ENCODE measurements at places on chromosomes 2 and 18.

DNA sequence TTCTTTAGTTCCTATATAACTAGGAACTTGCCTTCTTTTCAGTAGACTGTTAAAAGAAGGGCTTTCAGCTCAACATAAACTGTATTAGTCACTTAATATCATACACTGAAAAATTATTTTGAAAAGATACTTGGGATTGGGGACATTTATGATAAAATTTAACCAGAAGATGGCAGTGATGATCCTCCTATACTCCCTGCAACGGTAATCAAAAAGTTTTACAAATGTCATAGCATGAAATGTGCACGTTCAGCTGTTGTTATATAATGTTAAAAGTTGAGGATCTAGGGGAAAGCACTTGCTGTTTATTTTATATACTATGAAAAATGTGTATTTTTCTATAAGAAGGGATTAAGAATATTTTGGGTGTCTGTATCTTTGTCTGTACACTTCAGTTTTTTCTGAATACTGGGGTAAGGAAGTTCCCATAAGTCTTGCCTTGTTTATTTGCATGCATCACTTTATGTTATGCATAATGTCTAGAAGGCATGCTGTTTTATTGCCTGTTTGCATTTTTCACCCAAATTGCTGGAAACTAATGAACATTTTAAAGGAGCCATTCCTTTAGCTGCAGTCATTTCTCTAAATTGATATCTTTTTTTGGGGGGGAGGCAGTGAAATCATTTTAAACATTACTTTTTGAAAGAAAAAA lies 19.0 kb downstream of the DYNC1I2 start:
- peak; percentile 56 for DNase-seq

DNA sequence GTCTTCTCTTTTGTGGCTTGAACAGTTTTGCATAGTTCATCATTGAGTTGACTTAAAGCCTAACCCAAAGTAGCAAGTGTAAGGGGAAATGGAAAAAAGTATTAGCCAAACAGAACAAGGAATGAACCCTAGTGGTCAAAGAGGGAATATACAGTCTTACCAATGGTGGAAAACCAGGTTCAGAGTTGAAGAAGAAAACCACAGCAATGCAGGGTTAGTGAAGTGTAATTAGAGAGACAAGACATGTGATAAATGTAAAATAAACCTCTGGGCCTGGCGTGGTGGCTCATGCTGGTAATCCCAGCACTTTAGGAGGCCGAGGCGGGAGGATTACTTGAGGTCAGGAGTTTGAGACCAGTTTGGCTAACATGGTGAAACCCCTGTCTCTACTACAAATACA lies 2.4 kb downstream of the TTN start:
- peak; percentile 70 for DNase-seq

DNA sequence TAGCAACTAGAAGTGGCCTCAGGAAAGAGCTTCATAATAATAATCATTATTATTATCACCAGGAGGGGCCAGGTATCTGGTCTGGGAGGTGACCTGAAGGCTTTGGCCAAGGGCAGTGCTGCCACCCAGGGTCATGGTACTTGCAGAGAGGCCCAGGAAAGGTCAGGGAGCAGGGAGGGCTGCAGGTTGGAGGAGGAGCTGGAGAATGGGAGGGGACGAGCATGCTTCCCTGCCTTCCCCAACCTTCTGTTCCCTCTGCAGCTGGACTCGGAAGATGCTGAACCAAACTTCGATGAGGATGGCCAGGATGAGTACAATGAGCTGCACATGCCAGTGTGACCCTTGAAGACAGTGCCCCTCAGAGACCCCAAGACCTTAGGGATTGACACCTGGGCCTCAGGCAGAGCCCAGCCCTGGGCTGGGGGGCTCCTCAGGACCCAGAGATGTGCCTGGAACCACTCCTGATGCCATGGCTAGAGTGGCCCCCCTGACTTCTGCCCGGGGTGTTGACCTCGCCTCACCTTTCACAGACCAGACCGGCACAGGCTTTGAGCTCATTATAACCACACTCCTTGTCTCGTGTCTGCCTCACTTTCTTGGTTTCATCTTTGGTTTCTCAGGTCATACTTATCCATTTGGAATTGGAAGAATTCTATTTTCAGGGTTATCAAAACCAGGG lies 14.1 kb downstream of the SLC4A3 start:
- DNase-seq, result no peak

DNA sequence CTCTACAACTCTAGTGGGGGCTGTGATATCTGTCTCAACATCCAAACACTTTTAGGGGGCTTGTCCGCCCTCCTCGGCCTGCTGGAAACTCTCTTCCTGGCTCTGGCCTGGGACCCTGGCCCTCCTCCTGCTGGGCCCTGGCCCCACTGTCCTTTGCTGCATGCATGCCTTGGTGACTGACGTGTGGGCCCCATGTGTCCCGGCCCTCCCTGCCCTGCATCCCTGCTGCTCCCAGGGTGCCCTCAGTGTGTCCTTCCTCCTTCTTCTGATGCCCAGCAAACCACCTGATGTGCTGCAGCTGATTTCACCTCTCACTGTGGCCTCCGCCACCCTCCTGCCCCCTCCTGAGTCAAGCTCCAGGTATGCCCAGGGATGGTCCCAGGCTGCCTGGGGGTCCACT lies 101.7 kb downstream of the SEPTIN10 start:
- DNase-seq, result no peak

- DNase-seq, result no peak
These were observed 205.8 kb downstream of the ZBTB7C start for GRCh38 chr18:48203288-48203945.

GRCh38 chr2:241191081-241191480 lies 2.6 kb downstream of the ANO7 start:
- DNase-seq, result no peak

DNA sequence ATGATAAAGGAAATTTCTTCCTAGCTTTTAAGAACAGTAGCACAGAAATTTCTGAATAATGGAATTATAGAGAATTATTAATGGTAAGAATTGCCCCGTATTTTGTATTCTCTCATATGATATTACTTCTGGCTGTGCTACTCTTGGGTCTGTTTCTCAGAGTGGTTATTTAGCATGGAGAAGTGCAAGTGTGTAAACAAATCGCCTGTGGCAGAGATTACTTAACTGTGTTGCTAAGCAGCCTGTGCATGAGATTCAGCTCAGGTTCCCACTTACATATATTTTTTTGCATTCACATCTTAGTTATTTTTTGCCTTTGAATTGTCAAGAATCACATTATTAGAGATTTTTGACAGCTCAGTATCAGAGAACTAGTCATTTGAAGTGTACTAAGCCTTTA lies 80.1 kb upstream of the NFATC1 start:
- DNase-seq, result no peak

DNA sequence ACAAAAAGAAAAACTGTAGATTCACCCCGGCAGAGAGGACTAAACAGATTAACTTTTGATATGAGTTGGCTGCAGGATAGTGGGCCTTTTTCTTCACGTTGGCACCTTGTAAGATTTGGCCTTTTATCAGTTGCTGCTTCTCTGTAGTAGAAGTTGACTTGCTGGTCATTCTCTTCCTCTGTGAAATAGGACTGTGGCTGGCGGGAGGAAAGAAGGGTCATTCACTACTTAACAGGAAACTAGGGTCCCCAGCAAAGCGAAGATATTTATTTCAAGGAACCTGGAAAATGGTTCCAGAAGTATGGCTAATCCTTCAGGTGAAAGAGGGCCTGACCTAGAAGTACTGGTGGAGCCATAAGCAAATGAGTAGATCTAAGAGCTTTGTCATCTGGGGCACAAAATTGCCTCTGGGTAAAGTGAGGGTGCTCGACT lies 383 bp upstream of the ATP5MC3 start:
- no peak for DNase-seq
